ENCODE measurements at places on chromosomes 16 and 17.

DNA sequence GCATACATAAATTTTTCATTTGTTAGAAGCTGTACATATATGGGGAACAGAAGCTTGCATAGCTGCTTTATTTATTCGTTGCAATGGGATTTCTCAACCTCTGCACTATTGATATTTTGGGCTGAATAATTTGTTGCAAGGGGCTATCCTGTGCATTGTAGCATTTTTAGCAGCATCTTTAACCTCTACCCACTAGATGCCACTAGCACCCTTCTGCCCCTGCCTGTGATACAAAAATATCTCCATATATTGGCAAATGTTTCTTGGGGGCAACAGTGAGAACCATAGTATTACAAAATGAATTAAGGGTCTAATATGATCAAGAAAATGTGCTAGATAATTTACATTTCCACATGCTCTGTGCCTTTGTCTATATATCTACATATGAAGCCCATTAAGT is 1401.0 kb downstream of the CDH11 start:
- DNase-seq = no peak

DNA sequence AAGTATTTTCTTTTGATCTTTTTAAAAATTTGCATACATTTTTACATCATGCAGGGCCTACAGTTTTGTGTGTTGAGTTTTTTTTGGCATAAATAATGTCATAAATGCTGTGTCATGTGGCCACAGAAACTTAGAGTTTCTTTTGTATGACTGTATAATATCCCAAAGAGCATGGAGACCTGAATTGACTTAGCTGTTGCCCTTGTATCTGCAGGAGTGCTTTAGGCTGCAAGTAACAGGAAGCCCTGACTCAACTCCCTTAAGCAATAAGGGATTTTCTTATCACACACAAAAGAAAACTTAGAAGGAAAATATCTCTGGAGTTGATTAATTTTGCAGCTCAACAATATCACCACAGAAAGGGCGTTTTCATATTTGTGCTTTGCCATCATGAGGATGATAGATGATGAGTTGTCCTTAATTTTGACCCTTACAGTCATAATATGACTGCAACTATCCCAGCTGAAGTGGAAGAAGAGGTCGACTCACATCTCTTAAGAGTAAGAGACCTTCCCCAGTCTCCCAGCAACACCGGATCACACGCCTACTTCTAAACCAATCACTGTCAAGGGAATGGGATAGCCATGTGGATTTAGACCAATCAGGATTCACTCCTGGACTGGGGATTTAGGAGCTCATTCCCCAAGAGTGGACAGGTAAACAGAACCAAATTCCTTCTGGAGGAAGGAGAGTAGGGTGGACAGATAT is 138.9 kb downstream of the GSG1L start:
- no peak for DNase-seq

DNA sequence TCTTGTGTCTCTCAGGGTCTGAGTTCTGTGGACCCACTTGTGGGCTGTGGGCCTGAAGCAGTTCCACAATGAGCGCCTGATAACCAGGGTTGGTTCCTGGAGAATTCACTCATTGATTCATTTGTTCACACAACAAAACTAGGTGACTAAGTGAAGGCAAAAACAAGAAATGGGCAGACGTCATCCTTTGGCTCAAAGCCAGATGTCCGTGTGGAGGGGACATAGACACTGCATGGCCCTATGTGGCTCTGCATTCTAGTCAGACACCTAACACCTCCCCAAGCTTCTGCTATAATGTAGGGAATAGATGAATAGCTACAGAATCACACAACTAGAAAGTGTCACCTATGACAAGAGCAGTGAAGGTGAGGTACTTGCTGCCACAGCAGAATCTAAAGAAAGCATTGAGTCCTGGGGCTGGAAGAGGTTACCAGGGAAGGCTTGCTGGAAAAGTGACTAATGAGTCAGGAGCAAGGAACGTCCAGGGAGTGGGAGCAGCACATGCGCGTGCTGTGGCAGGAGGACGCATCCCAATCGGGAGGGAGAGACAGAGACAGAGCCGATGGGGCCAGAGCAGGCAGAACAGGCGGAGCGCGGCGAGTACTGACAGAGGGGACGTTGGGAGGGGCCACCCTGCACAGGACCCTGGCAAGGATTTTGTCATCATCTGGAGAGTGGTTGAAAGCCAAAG is 58.9 kb downstream of the CES1 start:
- DNase-seq = no peak

DNA sequence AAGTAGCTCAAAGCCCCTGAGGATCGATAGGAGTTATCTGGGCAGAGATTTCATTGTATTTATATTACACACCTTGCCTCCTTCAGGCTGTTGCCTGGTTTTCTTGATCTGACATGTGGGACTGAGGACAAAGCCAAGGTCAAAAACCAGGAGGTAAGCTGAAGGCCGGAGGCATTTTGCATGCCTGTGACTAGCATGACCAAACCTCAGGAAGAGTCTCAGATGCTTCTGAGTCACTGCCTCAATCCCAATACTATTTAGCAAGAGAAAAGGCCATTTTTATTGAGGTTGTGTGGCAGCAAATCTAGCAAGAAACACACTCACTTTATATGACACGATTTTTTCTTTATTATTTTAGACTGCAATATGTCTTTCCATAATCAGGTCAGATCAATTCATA is 968.1 kb downstream of the CDH11 start:
- DNase-seq = no peak

DNA sequence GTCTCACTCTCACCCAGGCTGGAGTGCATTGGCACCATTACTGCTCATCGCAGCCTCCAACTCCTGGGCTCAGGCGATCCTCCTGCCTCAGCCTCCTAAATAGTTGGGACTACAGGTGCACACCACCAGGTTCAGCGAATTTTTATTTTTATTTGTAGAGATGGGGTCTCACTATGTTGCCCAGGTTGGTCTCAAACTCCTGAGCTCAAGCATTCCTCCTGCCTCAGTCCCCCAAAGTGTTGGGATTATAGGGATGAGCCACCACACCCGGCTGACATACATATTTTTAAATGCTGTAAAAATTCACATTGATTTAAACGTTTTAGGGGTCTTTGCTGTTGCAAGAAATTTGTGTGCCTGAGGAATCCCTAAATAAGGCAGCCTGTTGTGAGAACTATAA is 24.8 kb upstream of the SEC14L1 start:
- DNase-seq = no peak

- DNase-seq = no peak
These were observed 19.3 kb downstream of the HSF5 start for GRCh38 chr17:58468944-58469343.

DNA sequence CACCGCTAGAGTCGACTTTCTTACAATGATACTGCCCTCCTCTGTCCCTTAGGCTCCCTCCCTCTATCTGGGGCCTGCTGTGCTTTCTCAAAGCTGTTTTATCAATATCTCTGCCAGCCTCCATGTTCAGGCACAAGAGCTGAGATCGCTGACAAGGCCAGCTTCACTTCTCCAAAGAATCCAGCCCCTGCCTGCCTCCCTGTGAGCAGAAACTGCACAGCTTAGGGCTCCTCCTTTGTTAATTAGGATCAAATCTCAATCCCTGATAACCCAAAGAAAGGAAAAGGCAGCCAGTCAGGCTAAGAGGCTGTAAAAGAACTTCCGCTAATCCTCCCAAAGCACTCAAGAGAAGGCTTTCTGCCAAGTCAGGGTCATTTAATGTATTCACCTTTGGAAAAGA is 616.0 kb upstream of the CDH11 start:
- no peak for DNase-seq

- DNase-seq = no peak
These were observed 32.5 kb downstream of the ABCC12 start for GRCh38 chr16:48123104-48123788.

GRCh38 chr17:41894791-41895331 is 23.9 kb downstream of the ACLY start:
- no peak for DNase-seq

GRCh38 chr16:29148131-29148691 is 163.4 kb downstream of the LAT start:
- no peak for DNase-seq

DNA sequence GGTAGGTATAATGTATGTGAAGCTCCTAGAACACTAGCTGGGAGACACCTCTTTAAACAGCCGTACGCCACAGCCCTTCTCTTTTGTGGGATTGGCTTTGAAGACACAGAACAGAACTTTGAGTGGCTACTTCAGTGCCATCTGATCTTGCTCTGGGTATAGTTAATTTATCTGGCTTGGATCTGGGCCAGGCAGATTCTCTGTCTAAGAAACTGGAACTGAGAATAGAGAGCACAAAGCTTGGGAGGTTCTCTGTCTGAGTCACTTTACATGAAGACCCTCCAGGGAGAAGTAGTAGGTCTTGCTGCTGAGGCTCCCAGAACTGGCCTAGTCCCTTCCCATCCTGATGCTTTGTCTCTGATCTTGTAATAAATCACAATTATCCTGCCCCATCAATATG is 721.0 kb upstream of the KIF2B start:
- no peak for DNase-seq

- peak; percentile 50 for DNase-seq
These were observed 3.3 kb upstream of the CDK5R1 start for GRCh38 chr17:32483451-32484019.

DNA sequence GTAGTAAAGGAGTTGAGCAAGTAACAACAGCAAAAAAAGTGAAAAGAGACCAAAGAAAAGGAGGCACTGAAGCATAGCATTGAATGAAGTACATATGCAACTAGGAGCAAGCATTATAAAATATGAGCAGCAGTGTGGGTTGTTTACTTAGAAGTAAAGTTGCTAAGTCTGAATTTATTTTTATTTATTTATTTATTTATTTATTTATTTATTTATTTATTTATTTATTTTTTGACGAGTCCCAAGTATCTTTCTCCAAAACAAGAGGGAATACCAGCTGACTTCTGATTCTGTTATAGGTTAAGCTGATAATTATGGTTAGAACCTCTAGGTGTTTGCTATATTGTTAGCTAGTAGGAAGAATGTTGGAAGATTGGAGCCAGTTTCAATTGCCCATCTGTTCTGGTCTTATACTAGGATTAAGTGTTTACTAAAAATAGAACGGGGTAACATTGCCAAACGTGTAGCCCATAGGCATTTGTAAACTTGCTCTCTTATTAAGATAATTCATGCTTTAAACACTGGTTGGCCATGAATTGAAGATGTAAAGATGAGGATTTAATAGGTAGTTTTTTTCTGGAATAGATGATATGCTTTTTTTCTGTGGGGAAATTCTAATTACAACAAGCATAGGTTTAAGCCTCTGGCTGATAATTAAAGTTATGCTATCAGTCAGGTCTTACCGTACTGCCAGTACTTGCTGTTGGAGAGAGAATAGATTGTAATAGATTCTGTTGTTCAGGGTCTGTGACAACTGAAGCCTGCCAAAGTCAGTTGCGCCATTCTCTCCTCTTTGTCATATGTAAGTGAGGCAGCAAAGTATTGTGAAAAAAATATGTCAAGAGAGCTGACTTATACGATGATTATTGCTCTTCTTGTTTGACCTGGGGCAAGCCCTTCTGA is 66.7 kb downstream of the PPM1E start:
- DNase-seq = no peak

DNA sequence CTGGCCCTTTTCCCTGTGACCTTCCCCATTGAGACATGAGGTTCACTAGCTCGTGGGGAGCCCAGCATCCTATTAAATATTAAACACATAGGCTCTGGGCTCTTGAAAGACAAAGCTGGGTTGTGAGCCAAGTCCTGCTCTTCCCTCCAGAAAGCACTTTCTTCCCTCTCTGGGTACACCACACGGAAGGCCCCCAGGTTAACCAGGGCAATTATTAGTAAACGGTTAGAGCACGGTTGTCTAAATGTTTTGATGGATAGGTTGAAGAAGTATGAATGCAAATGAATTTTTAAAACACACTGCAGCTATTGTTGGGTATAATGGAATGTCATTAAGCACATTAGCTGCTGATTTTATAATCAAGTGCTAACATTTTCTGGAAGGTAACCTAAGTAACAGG is 32.7 kb upstream of the CDH13 start:
- no peak for DNase-seq

- no peak for DNase-seq
These were observed 432.7 kb upstream of the ASIC2 start for GRCh38 chr17:33725675-33726271.

DNA sequence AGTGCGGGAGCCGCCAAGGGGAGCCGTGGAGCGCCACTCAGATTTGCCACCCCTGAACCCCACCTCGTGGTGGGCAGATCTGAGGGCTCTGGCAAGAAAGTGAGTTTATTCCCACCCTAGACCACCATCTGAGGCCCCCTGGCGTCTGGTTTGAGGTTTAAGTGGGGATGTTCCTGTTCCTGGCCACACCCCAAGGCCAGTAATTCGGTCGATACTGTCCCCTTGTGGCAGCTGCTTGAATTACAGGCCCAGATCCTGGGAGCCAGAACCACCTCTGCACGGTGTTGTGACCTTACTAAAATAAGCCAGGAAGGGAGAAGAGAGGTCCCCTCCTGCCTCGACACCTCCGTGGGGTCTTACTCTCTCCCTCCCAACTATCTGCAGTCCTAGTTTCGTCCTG is 3.3 kb upstream of the LAT start:
- DNase-seq = no peak

DNA sequence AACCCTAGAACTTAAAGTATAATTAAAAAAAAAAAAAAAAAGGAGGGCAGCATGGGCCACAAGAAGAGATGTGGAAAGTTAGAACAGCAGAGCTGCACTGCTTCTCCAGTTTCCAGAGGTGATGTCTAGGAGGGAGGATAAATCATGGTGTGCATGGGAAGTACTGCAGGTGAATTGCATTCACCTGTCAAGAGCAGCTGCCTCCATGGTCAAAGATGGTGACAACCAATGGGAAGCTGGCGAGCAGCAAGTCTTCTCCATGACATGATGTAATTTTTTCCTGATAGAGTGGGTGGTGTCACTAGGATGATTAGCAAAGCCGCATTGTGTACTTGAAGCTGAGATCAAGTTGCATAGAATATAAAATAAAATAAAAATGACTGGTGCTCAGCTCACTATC is 95.6 kb upstream of the HS3ST4 start:
- DNase-seq = no peak

DNA sequence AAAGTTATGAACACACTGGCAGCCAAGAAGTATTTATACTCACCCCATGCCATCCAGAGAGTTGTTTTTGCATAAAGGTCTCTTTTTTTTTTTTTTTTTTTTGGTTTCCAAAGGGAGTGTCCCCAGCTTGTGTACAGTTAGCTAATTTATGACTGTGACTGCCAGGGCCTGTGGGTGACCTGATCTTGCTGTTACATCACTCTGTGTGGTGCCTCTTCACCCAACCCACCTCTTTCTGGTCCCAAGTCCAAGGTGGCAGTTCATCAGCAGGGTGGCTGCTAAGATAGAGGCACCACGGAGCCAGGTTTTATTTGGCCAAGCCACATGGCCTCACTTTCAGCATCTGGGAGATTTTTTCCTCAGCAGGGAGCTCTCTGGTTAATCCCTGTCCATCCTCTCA is at the start of gene NOS2:
TSS of gene NOS2 (minus strand) at position 8 of the 400 bp plus-strand sequence. CDS start 1,720 bp downstream, outside the sequence.
- no peak for DNase-seq

GRCh38 chr16:6081320-6081976 is 983.9 kb upstream of the EEF2KMT start:
- no peak for DNase-seq

GRCh38 chr17:46109603-46110189 is 83.5 kb downstream of the KANSL1 start:
- DNase-seq = no peak

GRCh38 chr17:81050645-81051625 is 16.0 kb downstream of the BAIAP2 start:
- no peak for DNase-seq
